NCI-H446 (cell line): ENCODE measurements at places on chromosomes 5 and 9.

DNA sequence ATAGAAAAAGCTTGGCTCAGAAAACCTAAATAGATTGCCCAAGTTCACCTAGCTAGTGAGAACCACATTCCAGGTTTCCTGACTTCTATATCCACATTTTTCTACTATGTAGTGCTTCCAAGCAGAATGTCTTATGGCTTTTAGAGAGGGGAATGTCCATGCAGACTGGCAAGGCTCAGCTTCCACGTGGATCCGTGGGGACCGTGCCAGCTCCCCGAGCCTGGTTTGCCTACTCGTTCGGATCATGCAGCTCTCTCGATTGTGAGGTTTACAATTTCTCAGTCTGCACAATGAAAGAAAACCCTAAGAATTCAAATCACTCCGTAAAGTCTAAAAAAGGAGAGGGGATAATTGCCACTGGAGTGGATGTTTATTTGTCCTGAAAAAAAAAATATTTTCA lies 256.5 kb upstream of the NR4A3 start:
- no peak for DNase-seq

- DNase-seq: no peak
Measured at GRCh38 chr5:1004461-1005248, 3.9 kb upstream of the NKD2 start.

DNA sequence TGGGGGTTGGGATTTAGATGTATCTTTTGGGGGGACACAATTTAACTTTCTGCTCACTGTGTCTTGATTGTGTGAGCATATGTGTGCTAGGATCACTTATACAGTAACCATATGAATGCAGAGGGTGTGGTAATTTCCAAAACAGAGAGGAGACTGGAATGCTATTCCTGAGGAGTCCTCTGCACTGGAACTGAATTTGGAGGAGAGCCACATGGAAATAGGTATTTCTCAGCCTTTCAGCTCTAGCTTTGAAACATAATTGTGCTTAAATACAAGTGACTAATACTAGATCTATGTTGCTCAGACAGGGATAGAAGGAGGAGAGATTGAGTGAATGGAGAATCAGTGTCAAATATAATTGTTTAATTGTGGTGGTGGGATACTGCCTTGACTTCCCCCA lies 45.5 kb downstream of the FOCAD start:
- no peak for DNase-seq

GRCh38 chr5:137365126-137365865 lies 133.8 kb downstream of the SPOCK1 start:
- DNase-seq: no peak

GRCh38 chr5:131224387-131225201 lies 39.3 kb upstream of the CDC42SE2 start:
- no peak for DNase-seq

GRCh38 chr5:9537223-9538141 lies 8.4 kb downstream of the SEMA5A start:
- DNase-seq: no peak

DNA sequence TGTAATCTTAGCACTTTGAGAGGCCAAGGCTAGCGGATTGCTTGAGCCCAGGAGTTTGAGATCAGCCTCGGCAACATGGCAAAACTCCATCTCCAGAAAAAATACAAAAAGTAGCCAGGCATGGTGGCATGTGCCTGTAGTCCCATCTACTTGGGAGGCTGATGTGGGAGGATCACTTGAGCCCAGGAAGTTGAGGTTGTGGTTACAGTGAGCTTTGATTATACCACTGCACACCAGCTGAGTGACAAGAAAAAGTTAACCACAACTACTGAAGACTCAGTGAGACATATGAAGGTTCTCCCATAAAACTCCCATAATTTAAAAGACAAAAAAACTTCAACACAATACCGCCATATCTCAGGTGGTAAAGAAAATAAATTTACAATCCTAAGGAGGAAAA lies 98.0 kb downstream of the NR6A1 start:
- DNase-seq: no peak

GRCh38 chr5:86320266-86320665 lies 297.5 kb upstream of the COX7C start:
- no peak for DNase-seq

DNA sequence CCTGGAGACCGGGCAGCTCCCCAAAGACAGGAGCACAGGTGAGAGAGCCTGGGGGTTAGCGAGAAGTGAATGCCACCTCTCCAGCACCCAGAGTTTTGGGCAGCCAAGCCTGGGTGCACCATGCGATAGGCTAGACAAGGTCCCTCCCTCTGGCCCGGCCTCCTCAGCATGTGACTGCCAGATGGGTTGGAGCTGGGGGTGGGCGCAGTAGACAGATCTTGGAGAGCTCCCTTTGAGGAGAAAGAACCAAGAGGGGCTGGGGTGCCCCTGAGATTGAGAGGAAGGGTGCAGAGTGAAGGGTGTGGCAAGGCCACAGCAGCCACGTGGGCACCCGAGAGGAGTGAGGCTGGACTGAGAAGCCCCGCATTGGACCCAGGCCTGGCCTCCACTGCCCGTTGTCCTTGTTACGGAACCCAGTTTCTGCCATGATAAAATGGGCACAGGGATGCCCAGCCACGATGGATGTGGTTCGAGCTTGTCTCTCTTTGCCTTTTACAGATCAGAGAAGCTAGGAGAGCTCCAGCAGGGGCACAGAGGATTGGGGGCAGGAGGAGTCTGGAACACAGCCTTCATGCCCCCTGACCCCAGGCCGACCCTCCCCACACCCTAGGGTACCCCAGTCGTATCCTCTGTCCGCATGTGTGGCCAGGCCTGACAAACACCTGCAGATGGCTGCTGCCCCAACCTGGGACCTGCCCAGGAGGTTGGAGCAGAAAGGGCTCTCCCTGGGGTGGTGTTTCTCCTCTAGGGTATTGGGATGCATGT lies 1.4 kb downstream of the TMEM141 start:
- no peak for DNase-seq
